ENCODE measurements at places on chromosomes 12 and 14. TPM values are rescaled to one million over a fixed set of nuclear protein-coding genes. Genes with fewer than 3 reads are reported as not detected.

- no peak for DNase-seq
These were observed 111.1 kb upstream of the PLEKHA5 start for GRCh38 chr12:19018302-19018970.

CGRRF1 gene
- total RNA-seq = 17.6 TPM

GRCh38 chr14:76940021-76940760 lies 88.3 kb downstream of the IRF2BPL start:
- DNase-seq = no peak

KRT85 gene
- not detected for total RNA-seq

CCDC175 gene
- total RNA-seq = 0.58 TPM

DNA sequence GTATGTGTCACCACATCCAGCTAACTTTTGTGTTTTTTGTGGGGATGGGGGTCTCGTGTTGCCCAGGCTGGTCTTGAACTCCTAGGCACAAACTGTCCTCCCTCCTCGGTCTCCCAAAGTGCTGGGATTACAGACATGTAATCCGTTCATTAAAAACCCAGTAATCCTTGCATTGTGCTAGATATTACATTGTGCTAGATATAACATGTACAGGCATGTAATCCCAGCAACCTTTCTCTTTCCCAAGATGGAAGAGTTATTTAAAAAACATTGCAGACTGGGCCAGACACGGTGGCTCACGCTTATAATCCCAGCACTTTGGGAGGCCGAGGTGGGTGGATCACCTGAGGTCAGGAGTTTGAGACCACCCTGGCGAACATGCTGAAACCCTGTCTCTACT lies 19.7 kb downstream of the ELK3 start:
- DNase-seq = no peak
